ENCODE measurements at places on chromosomes 5 and 9.

- no peak for DNase-seq
These were observed 231.2 kb downstream of the ARRDC3 start for GRCh38 chr5:91151947-91152346.

- DNase-seq = peak; percentile 45
These were observed 25.4 kb upstream of the SARDH start for GRCh38 chr9:133763272-133764183.

DNA sequence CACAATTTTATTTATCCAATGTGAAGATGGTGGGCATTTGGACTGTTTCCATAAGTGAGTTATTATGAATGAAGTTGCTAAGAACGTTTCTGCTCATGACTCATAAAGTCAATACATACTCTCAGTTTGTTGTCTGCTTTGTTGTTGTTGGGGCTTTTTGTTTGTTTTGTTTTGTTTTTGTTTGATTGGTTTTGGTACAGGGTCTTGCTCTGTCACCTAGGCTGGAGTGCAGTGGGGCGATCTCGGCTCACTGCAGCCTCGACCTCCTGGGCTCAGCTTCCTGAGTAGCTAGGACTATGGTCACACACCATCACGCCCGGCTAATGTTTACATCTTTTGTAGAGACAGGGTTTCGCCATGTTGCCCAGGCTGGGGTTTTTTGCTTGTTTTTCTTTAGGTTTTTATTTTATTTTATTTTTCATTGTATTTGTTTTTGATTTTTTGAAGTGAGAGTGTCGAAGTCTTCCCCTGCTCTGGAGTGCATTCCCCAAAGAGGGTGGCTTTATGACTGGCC, 18.0 kb downstream of the TRIM7 start:
- no peak for DNase-seq

- no peak for DNase-seq
These were observed 5.6 kb upstream of the TBC1D13 start for GRCh38 chr9:128781187-128782070.

DNA sequence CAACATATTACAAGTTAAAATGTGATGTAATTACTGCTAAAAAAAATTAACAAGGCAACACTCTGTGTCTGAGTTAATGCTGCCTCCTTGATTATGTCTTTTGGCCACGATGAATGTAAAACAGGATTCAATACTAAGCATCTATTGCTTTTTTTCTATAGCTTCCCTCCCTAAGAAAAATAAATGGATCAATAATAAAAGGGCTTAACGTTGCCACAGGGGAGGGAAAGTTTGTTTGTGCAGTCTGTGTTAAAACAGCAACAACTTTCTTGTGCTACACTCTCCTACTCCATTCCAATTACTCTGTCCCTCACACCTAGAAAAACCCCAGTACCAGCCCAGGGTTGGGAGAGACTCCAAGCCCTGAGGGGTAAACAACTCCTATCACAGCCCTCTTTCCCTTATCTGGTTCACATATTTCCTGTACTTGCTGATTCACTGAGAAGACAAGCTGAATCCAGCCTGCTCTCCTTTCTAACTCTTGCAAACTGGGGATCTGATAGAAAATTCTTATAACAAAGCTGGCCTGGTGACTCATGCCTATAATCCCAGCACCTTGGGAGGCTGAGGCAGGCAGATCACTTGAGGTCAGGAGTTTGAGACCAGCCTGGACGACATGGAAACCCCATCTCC, 44.8 kb downstream of the PTPN3 start:
- DNase-seq = no peak

DNA sequence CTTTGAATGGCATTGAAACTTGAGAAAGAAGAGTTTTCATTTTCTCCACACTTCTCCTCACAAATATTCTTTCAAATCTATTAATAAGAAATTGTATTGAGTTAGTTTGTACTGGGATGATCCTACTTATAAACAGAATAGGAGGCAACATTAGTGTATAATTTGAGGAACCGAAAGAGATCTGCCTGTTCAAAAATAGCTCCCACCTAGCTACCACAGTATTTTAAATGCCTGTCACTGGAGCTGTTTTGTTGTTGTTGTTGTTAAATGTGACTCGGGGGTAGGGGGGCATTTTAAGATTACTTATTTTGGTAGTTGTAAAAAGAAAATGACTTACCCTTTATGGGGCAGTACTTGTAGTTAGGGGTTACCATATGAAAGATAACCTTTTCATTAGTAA, 20.1 kb upstream of the HAPLN1 start:
- no peak for DNase-seq

- DNase-seq = peak; percentile 95
These were observed 1.3 kb downstream of the SEMA5A start for GRCh38 chr5:9544502-9545135.

- no peak for DNase-seq
These were observed 284.1 kb downstream of the ELAVL2 start for GRCh38 chr9:23541976-23542375.

DNA sequence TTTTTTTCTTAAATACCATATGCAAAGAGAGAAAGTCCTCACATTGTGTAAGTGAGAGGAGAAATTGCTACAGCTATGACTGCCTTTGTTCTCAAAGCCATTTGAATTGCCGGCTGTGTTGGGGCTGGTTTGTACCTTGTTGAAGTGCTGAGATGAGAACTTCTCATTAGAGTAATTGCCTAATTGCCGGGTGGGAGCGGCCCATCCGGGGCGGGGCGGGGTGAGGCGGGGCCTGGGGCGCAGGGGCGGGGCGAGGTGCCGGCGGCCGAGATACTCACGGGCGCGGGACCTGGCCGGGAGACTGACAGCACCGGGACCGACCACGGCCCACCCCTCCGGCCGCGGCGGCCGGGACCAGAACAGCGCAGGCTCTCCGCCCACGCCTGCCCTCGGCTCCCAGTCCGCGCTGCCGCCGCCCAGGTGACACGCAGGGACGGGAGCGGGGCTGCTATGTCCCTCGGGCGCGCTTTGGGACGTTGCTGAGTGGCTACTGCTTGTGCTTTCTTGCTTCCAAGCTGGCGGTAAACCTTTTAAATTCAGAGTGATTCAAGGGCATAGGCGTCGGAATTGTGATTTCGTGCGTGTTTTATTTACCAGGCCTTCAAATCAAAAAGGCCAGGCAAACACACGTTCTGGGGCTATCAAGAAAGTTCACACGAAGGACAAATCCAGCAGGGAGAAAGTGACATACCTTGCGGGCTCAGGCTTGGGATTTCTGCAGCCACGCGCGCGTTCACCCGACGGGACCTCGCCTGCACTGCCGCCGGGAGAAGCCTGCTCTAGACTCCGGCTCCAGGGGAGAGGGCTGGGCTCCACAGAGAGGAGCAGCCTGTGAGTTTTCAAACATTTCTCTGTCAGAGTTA, 269.1 kb downstream of the FANCC start:
- DNase-seq = no peak

GRCh38 chr9:86168256-86168655, 68.9 kb upstream of the GOLM1 start:
- DNase-seq = no peak

DNA sequence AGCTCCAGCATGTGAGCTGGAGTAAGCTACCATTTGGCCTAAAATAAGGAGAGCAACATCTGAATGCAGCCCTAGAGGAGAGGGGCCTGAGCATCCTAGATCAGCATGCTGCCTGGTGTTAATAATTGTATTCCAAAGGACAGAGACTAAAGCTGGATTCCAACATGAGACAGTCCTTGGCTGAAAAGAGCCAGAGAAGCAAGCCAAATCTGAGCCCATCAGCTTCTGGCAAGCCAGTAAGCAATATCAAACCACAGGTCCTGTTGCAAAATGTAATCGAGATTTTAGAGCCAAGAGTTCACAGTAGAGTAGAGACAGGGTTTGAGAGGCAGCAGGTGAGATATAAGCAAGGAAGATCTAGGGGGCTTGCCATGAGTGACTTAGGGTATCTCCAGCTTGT, 42.3 kb upstream of the DMAC1 start:
- DNase-seq = no peak

DNA sequence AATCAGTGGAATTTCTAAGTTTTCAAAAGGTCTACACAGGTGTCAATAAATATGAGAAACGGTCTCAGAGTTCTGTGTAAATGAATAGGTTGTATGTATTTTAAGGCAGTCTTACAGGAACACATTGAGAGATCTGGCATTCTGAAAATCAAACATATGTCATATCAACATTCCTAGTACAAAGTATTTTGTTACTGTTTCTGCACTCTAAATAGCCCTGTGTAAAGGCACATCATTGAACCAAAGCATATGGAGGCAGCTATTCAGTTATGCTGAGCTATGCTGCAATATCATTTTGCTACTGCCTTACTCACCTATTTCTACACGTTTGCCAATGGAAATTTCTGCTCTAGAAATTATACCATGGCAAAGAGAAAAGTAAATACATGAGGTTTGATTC, 379.1 kb downstream of the KIAA0825 start:
- DNase-seq = no peak

DNA sequence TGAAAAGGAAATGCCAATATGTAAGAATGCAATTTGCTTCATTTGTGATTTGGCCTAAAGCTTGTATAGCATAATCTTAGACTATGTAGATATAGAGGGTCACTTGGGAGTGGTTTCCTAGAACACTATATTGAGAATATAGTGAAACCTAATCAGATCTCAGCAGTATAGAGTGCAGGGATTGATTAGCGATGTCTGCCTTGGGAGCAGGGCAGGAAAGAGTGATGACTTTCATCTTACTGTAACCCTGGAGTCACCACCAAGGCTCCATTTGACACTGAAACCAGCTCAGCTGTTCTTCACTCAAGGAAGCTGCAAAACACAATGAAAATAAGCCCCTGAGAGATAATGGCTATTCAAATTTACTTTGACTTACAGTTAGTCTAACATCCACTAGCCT, 26.2 kb upstream of the ARRDC3 start:
- DNase-seq = no peak

DNA sequence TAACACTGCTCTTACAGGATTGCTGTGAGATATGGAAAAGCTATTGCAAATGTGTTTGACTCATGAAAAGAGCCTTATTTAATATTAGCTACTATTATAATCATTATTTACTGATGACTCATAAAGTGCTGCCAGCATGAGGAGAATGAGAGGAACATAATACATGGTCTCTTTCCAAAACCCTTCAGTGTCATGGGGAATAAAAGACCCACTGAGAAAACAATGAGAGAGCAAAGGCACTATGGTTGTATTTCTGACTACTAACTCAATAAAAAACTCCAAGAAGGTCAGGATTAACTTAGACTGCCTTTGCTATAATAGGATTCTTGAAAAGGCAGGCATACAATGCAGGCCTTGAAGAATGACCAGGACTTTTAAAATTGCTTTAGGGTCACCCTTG, 633.5 kb downstream of the DTWD2 start:
- DNase-seq = no peak
